ENCODE measurements at places on chromosomes 13 and 19.

- DNase-seq, result no peak
Measured at GRCh38 chr13:28316836-28317235, 178.1 kb downstream of the FLT1 start.

DNA sequence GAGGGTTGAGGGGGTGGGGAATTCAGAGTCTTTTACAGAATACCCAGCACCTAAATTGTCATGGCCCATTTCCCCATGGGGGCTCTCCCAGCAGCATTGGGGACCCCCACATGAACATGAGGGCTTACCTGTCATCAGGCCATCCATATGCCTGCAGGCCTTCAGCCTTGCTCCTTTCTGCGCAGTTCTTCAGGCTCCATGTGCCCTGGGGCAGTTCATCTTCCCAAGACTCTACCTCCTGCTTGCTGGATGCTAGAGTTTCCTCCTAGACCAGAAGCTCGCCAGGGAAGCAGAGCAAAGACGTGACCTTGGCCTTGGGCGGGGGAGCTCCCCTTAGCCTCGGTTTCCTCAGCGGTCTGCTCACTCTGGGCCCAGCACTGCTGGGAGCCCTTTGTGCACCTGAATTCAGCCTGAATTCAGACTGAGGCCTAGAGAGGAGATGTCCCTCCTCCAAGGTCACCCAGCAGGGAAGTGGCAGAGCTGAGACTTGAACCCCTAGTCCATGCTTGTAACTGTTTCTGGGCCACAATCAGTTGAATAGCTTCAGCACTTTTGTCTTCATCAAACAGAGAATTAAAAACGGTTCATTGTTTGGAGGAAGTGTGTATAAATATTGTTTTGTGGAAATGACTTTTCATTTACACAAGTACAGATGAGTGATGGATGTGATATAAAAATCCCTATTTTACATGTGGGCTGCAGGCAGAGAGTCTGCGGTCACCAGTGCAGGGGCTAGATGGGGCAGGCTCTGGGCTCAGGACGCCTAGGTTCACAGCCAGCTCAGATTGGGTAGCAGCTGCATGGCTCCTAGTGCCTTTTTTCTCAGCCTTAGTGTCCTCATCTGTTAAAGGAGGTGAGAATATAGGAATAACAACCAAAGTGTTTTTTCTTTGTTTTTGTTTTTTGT, 9.5 kb downstream of the PPP5C start:
- no peak for DNase-seq

GRCh38 chr13:44825953-44826352, 163.3 kb downstream of the NUFIP1 start:
- no peak for DNase-seq

DNA sequence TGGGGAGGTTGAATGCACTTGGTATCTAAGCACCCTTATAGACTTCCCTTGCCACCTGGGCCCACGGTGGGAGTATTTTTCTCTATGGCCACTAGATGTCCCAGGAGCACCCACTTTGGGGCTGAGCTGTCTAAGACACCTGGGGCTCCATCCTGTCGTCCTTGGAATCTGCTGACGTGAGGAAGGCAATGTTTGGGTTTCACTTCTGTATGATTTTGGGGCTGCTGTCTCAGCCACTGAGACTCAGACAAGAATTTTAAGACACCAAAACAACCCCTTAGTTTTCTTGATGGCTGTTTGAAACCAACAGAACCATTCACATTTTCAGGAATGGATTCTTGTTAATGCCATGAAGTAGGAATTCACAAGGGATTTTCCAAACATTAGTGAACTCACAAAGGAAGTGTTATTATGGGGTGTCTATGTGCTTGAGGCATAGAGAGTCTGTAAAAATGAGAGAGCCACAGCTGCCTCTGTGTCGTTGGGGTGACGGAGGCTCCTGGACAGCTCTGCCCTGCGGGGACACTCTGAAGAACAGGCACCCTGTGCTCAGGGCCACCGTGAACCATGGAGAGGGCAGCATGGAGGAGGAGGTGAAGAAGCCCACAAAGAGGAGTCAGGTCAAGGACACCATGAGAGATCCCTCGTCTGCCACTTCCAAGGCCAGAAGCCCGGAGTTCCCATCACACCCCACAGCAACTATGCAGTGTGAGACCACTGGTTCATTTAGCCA, 106.8 kb upstream of the SPATA13 start:
- no peak for DNase-seq

- no peak for DNase-seq
Measured at GRCh38 chr19:2800506-2800905, 15.2 kb downstream of the THOP1 start.

DNA sequence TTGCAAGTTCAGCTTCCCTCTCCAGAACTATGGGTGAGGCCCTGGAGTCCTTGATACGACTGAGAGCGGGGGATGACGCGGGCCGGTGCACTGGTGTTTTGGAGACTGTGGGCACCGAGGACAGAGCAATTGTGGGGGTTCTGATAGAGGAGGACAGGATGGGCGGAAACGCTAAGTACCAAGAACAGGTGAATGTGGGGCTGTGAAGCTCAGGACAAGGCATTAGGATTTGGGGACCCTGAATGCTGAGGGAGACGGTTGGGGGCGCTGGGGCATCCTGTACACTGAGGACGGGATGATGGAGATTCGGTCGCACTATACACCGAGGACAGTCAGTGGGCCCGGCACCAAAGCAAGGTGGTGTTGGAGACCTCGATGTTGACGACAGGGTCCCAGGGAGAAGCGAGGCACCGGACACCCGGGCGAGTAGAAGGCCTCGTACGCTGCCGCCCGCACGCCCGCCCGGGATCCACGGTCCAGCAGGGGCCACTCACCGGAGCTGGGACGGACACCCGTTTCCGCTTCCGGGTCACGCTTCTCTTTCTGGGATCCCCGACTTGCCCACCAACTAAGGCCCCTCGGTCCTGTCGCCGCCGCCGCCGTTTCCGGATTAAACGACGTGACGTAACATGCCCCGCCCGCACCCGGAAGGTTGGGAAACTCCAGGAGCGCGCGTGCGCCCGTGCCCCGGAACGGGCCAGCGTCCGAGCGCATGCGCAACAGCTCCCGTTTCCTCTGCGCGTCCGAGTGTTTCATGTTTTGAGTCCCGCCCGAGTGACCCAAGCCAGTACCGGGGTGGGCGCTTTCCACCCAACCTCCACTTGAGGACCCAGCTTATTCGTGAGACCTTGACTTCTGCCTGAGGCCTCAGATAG, at the start of gene CHMP2A:
Gene CHMP2A (minus strand): TSS at position 612 of the 875 bp plus-strand sequence. CDS start 893 bp downstream, outside the sequence.
- no peak for DNase-seq

DNA sequence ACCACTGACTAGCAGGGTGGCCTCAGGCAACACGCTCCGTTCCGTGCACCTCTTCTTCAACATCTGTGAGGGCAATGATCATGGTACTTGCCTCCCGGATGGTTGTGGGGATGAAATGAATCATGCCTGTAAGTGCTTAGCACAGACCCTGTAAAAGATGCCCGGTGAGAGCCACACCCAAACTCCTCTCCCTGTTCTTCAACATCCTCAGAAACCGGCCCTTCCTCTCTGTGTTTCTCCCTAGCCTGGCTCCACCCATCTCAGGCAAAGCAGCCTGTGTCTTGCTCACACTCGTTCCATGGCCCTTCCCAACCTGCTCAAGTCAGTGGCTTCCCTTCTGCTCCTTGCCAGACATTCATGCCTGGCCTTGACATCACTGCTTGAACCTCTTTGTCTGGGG, 5.8 kb upstream of the DMKN start:
- no peak for DNase-seq

Data from cerebellar nuclear complex (tissue), 1 donor.